ENCODE measurements at places on chromosomes 1 and 21.

DNA sequence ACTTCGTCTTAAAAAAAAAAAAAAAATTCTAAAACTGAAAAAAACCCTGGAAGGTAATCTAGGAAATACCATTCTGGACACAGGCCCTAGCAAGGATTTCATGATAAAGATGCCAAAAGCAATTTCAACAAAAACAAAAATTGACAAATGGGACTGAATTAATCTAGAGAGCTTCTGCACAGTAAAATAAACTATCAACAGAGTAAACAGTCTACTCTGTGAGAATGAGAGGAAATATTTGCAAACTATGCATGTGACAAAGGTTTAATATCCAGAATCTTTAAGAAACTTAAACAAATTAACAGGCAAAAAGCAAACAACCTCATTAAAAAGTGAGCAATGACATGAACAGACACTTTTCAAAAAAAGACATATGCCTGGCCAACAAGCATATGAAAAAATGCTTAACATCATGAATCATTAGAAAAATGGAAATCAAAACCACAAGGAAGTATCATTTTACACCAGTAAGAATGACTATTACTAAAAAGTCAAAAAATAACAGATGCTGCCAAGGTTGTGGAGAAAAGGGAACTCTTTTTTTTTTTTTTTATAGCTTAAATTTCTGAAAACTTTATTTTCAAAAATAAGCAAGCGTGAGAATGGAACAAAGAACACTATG is 29.4 kb upstream of the RNPC3 start:
- DNase-seq, result no peak

GRCh38 chr1:240836271-240836670 is 224.3 kb upstream of the GREM2 start:
- no peak for DNase-seq

GRCh38 chr1:186002406-186002805 is 268.2 kb downstream of the HMCN1 start:
- DNase-seq, result no peak

- DNase-seq, result no peak
Measured at GRCh38 chr1:204628868-204629267, 56.7 kb downstream of the LRRN2 start.

GRCh38 chr1:19975423-19976193 is 3.8 kb downstream of the PLA2G2A start:
- no peak for DNase-seq

- peak; percentile 71 for DNase-seq
Measured at GRCh38 chr1:226736908-226737818, 1.9 kb downstream of the ITPKB start.

DNA sequence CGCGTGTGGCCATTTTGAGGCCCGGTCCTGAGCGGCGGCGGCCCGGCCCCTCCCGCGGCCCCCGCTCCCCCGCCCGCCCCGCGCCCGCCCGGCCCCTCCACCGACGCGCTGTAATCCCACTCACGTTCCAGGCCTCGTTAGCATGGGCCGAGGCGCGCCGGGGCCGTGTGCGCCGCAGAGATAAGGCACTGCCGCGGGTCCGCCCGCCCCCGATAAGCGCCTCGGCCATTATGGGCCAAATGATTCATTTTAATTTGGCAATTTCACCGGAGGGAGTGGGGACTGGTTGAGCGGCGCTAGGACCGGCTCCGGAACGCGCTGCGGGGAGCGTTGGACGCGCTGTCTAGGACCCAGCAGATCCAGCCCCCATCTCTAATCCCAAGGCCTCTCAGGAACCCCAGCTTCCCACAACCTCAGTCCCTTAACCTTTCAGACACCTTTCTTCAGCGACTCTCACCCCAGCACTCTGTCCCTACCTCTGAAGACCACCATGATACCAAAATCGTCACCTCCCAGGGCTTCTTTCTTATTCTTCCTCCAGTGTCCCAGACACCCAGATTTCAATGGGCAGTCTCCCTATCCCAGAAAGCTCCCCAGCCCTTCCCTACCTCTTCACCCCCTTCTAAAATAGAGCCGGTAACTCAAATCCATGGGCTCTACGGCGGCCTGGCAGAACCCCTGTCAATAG is at the start of gene TAL1:
TSS of gene TAL1 (minus strand) at position 39 of the 688 bp plus-strand sequence. CDS start 6,337 bp downstream, outside the sequence.
- no peak for DNase-seq

GRCh38 chr21:29025328-29025713 is 853 bp downstream of the USP16 start:
- DNase-seq, result no peak

GRCh38 chr1:236151739-236152424 is 9.5 kb downstream of the GPR137B start:
- DNase-seq, result no peak

GRCh38 chr1:104132382-104132973 is 382.8 kb downstream of the AMY1C start:
- DNase-seq, result no peak

DNA sequence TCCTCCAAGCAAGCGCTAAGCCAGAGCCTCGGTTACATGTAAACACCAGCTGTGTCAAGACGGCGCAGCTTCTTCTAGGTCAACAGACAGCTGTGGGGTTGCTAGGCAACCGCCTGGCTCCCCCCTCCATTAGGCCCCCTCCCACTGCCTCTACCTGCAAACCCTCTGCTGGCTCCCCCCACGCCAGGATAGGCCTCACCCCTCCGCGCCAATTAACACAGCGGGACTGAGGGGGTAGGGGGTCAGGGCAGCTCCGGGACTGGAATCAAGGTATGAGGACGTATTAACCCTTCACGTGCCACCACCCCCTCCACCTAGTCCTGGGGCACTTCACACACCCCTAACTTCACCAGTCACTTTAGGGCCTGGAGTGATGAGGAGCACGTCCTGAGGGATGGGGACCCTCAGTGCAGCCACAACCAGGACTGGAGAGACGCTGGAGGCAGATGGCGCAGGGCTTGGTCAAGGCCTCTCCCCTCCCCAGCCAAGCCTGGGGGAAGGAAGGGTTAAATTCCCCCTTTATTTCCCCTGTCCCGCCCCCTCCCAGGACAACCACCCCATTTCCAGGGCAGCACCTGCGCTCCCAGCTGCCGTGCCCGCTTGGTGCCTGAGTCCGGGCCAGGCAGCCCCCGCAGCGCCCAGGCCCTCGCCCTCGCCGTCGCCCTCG is 37.4 kb upstream of the WASF2 start:
- no peak for DNase-seq

GRCh38 chr1:22556391-22557104 is 6.7 kb upstream of the EPHA8 start:
- DNase-seq, result no peak

GRCh38 chr1:116435806-116436610 is 63.0 kb downstream of the ATP1A1 start:
- no peak for DNase-seq

GRCh38 chr1:47683401-47683800 is 245.6 kb downstream of the FOXD2 start:
- DNase-seq, result no peak

DNA sequence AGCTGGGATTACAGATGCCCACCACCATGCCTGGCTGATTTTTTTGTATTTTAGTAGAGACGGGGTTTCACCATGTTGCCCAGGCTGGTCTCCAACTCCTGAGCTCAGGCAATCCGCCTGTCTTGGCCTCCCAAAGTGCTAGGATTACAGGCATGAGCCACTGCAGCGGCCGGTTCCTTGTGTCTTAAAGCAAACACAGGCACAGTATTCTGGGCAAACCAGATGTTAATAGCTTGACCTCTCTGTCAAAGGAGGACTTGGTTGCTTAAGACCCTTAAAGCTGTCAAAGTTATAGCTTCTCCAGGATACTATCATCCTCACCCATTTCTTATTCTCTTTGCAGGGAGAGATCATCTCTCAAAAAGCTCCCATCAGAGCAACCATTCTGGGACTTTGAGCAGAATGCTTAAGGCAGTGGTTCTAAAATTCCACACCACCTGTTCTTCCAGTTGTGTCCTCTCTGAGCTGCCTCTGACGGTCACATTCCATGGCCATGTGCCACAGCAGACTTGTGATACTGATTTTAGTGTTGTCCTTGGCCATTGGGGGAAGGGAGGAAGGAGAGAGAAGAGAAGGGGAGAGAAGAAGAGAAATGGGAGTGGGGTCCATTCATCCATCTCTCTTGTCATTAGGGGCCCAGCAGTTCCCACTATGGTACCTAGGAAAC is 81.8 kb downstream of the PBX1 start:
- no peak for DNase-seq

DNA sequence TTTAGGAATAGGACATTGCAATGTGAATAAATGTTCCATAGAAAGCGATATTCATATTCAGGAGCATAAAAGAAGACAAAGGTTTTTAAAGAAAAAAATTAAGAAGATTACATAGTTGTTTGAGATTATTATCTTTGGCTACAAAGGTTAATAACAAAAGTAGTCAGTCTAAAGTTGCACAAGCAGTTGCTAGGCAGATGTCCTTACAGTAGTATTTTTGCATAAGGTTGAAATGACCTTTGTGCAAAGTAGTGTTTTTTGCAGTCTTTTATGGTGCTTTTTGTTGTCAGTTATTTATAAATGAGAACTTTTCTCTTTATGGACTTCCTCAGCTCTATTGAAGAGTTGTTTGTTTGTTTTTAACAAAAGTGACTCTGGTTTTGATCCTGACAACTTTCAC is 447.8 kb downstream of the AMY1C start:
- DNase-seq, result no peak

GRCh38 chr21:36839123-36839522 is 127.3 kb downstream of the HLCS start:
- DNase-seq, result no peak

DNA sequence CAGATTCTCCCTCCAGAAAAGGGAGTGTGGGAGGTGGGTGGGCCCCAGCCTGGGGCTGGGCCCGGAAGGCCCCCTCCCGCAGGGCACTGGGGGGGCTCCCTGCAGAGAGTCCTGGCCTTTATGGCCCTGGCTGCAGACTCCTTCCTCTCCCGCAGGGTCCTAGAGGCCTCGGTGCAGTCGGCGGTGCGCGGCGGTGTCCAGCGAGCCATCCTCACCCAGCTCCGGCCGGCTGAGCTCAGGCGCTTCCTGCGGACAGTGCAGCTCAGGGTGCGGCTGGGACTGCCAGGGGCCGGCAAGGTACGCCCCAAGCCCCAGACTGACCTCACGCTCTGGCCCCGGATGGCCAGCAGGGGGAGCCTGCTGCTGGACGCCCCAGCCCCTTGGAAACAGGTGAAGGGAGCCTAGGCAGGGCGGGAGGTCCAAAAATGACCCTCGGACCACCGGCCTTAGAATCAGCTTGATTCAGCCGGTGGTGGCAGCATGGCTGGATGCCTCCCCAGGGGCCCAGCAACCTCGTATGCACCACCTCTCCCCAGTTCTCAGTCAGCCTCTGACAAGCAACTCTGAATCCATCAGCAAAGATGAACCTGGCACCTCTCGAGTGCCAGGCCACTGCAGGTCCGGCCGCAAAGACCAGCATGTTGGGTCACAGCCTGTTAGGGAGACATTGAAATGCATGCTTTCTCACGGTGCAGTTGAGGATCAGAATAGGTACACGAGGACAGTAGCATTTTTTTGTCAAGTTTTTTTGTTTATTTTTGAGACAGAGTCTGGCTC is 20.6 kb downstream of the MTHFR start:
- peak; percentile 86 for DNase-seq

- no peak for DNase-seq
Measured at GRCh38 chr1:151720974-151721787, at the start of gene RIIAD1. Gene RIIAD1 (plus strand): TSS chr1:151721522. CDS start chr1:151721537, 15 bp downstream.

- DNase-seq, result peak; percentile 83
Measured at GRCh38 chr1:16612332-16613172, 812 bp downstream of the NBPF1 start.

DNA sequence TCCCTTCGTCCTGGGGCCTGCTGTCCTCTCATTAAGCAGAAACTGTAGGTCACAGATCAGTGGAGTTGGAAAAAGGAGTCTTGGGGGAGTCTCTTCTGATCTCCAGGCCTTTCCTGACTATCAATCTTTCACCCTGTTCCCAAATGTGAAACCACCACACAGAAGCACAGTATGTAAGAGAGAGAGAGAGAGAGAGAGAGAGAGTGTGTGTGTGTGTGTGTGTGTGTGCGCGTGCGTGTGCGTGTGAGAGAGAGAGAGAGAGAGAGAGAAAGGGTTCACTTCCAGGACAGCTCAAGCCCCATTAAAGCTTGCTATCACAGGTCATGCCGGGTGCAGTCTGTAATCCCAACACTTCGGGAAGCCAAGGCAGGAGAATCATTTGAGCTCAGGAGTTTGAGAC is 1.5 kb upstream of the TTC24 start:
- peak; percentile 6 for DNase-seq

DNA sequence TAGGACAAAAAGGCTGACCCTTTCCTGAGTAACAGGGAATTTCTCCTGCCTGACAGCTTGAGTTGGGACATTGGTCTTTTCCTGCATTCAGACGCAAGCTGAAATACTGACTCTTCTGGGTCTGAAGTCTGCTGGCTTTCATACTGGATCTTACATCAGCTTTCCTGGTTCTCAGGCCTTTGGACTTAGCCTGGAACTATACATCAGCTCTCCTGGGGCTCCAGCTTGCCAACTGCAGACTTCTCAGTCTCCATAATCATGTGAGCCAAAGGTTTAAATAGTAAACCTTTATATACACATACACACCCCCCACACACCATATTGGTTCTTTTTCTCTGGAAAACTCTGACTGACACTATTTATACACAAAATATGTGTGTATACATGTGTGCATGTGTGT is 59.0 kb upstream of the KCND3 start:
- no peak for DNase-seq

DNA sequence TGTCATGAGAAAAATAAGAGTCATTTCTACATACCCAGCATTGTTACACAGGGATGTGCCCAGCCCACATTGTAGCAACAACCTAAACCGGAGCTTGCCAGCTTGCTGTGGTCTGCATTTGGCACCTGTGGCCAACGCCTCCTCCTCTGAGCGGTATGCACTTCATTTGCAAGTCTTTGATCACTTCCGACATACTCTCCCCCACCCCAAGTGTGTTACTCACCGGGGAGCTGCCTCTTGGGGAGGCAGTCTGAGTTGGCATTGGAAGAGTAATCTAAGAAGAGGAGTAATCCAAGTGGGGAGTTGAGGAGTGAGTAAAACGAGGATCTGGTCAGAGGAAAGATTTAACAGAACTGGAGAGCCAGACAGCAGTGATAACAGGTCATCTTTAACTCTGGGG is 3.8 kb downstream of the BCL9 start:
- DNase-seq, result no peak

- no peak for DNase-seq
Measured at GRCh38 chr1:208227366-208227765, 16.8 kb downstream of the PLXNA2 start.

DNA sequence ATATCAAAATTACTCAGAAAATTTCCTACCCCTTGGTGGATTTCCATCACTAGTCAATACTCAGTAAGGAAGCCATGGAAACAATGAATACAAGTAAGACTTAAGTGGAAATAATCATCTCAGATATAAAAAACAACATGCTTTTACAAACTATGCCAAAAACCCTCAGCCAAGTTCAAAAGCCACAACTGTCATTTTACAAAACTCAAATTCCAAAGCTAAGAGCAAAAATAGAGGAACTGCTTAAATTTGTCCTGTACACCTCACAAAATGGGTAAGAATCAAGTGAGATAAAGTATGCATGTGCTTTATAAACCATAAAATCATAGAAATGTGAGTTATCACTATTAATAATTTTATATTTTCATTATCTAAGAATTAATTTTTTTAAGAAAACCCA is 9.6 kb downstream of the TMCO1 start:
- DNase-seq, result no peak

GRCh38 chr1:183808296-183809027 is 3.5 kb downstream of the RGL1 start:
- no peak for DNase-seq
